Ureter (tissue), 1 donor: ENCODE measurements at places on chromosomes 1 and 21.

- DNase-seq = no peak
Measured at GRCh38 chr1:223819730-223820514, 25.8 kb downstream of the TP53BP2 start.

- DNase-seq = no peak
Measured at GRCh38 chr1:204041232-204041767, 31.6 kb upstream of the SOX13 start.

DNA sequence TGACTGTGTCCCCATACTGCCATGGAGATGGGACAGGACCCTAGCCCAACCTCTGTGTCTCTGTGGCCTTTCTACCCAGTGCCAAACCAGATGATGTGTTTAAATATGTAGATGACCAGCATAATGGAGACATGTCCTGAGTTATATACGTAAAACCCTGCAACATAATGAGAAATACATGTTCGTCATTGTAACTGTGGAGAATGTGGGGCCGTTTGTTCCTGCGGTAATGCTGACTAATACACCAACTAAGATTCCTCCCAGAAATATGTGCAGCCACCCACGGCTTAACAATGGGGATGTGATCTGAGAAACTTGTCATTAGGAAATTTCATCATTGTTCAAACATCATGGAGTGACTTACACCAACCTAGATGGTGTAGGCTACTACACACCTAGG is 71.7 kb upstream of the SIM2 start:
- no peak for DNase-seq

- DNase-seq = no peak
Measured at GRCh38 chr1:224881762-224882211, 47.7 kb upstream of the DNAH14 start.
